ENCODE measurements at places on chromosomes 7 and 10.
A peak's percentile ranks its signal among the peaks of the same experiment; 100 is the strongest.

GRCh38 chr10:2921956-2922680, 145.2 kb upstream of the PFKP start:
- DNase-seq, result no peak

DNA sequence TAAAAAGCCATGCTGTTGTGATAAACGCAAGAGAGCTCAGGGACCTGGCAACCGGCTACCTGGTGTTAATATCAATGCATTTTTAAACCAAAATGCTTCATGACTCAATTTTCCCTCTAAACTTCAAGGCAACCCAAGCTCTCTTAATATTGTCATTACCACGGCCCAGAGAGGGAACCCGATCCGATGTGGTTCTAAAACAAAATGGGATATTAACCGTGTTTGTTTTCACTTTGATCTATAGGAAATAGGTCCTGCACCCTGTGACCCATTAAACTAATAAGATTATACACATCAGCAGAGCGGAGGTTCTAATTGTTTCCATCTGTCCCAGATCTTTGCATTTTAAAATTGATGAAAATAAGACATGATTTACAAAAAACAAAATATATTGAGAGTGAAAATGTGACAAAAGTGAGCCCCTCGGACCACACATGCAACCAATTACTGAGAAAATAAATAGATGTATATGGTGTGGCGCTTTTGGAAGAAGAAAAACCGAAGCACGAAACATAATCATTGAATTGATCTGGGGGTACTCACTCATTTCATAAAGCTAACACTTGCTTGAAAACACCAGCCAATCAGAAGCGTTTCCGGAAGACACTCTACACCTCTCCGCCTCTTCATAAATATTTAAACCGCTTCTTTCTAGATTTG, 290.3 kb upstream of the NFE2L3 start:
- DNase-seq, result no peak

DNA sequence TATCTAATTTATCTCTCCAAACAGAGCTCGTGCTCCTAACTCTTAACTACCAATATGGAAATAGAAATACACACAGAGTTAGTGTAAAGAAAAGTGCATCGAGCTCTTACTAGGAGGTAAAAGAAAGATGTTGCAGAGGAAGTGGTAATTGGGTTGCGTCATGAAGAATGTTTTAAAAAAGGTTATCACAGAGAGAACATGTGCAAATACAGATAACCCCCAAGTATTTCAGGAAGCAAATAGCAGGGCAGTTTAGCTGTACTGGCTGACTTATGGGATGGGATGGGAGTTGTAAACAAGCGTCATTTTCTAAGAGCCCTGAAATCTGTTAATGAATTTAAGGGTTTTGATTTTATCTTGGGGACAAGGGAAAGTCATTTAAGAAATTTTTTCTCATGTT, 153.9 kb downstream of the AGMO start:
- DNase-seq, result no peak

DNA sequence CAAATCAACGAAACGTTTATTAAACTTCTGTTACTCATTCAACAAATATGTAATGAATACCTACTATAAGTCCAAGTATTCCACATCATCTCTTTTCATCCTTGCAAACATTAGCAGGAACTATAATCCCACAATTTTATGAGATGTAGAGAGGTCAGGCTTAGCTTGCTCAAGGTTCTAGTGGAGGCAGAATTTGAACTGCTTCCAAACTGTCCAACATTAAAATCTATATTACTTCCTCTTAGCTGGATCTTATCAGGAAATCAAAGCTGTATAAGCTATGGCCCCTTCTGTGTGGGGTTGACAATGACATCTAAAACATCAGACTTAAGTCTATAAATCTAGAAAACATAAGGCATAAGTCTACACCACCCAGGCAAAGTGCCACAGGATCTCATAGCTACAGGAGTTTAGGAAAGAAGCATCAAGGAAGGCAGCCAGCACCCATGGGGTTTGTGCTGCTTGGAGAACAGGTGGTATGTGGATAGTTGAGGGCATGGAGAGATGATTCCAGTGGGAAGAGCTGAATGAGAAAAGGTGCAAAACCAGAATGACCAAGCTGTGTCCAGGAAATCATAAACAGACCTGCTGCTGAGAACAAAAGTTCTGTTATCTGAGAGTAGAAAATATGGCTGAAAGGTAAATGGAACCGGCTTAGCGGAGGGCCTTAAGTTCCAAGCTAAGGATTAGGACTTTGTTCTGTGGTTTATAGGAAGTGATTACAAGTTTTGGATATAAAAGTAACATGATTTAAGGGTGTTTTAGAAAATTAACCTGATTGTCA, 34.5 kb downstream of the PAPSS2 start:
- DNase-seq, result no peak

GRCh38 chr7:47422611-47423010, 159.3 kb downstream of the TNS3 start:
- DNase-seq, result no peak

DNA sequence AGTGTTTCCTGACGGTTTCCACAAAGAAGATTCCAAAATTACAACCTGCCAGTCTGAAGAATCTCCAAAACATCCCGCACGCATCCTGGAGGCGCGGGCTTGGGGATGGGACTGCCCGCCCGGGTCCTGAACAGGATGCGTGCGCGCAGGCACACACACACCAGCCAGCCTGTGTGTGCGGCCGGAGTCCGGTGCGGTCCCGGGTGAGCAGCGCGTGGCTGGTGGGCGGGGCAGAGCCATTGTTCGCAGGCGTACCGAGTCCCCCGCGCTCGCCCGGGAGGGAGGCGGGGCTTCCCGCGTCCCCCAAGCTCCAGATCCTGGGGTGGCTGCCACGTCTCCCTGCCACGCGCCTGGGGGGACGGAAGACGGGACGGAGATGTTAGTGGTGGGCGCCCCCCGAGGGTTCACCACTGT, 675 bp upstream of the SCD start:
- DNase-seq, result peak; percentile 75

GRCh38 chr10:131859341-131860020, 41.3 kb upstream of the PPP2R2D start:
- no peak for DNase-seq

DNA sequence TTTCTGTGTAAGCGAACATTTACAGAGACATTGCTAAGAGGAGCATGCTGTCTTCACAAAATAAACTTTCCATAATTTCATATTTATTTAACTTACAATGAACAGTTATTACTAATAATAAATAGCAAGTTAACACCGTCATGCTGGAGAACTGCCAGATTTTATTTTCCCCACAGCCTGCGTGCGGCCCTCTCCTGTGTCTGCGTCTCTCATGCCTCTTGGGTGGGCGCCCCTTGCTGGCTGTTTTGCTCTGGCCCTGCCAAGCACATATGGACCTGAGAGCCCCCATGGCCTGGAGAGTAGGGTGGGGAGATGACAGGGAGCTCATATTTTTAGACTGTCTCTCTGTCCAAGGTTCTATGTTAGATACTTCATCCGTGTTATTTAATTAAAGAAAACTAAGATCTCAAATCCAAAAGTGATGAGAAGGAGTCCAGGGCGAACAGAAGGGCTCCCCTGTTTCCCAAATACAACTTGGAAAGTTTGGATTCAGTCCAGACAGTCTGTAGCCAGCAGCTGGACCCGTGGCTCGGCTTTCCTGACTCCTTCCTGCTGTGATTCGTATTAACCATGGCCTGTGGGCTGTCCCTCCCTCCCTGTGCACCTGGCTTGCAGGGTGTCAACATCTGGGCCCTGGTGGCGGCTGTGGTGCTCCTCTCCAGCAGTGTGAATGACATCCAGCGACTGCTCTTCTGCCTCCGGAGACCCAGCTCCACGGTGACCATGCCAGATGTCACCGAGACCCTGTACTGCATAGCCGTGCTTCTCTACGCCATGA, 20.5 kb downstream of the FBH1 start:
- DNase-seq, result no peak

GRCh38 chr10:43068471-43069210, 8.2 kb upstream of the RET start:
- DNase-seq, result no peak

DNA sequence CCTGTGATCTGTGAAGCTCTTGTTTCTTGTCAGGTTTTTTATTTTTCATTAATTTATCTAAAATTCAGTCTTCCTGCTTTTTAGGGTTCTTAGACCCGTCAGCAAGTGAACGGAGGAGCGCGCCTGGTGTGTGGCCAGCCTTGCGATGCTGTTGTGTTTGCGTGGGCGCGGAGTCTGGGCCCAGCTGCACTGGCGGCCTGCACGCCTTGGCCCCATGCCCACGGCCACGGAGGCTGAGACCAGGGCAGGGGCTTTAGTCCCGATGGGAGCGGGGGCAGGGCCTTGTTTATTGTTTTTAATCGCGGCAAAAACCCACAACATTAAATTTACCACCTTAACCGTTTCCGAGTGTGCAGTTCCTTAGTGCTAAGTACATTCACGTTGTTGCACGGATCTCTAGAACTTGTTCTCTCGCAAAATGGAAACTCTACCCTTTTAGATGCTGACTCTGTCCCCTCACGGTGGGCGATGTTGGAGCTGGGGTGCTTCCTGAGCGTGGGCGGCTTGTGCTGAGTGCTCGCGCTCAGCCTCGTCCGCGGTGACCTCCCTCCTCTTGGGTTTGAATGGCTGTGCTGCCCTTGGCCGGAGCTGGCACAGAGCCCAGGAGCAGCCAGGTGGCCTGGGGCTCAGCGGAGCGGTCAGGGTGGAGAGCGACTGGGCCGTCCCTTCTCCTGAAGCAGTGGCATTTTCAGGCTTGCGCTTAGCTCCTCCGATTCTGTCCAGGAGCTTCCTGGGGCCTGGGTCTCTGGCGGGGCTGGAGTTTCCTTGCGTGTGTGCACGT, 69.1 kb downstream of the INPP5A start:
- no peak for DNase-seq

GRCh38 chr10:97028126-97028831, 157.5 kb downstream of the SLIT1 start:
- DNase-seq, result no peak

- DNase-seq, result no peak
These were observed 17.2 kb downstream of the AKAP9 start for GRCh38 chr7:91957823-91958222.

GRCh38 chr7:50266635-50267386, 37.7 kb upstream of the IKZF1 start:
- DNase-seq, result no peak

DNA sequence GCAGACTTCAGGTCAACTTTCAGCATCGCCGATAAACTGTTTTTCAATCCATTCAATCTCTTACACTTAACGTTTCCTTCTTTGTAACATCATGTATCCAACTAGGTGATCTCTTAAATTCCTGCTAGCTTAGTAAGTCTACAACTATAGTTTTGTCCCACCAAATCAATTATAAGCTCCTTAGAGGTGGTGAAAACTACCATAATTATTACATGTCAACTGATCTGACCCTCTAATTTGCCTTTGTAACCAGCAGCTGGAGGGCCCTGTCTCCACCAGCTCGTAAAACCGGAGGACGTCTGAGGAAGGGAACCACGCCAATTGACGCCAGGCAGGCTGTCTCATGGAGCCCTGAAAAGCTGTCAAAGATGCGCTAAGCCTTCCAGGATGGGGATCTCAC, 113.4 kb downstream of the ABCC2 start:
- DNase-seq, result no peak

- DNase-seq, result peak; percentile 38
These were observed 4.7 kb upstream of the CREB5 start for GRCh38 chr7:28407651-28408050.

- peak; percentile 7 for DNase-seq
These were observed 169.2 kb downstream of the HGF start for GRCh38 chr7:81600608-81601007.

- DNase-seq, result peak; percentile 90
These were observed 15.4 kb downstream of the GPNMB start for GRCh38 chr7:23261843-23262452.

- DNase-seq, result no peak
These were observed 9.8 kb upstream of the AGK start for GRCh38 chr7:141541375-141541774.

DNA sequence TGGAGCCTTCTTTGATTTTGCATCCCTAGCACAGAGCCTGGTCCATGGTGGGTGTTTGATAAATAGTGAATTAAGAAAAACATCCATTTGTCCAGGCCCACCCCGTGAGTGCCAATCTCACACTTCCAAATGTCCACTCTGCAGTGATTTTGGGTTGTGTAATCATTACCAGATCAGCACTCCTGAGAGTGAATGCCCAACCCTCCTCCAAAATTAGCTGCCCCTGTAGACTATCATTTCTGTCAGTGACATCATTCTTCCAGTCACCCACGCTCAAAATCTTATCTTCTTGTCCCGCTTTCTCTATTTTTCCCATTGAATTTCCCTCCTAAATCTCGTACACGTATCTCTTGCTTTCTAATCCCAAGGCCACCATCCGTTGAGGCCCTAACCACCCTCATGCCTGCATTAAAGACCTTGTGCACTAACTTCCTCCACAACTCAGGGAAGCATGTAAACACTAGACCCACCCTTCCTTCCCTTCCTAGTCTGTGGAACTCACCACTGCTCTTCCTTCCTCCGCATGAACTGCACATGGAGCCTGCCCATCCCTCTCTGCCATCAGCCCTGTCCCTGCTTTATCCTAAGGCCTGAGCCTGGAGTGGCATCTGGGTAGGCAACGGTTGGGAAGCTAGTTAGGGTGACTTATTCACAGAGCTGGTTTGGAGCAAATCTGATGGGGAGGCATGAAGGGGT, 32.8 kb downstream of the PIK3AP1 start:
- DNase-seq, result no peak

- DNase-seq, result peak; percentile 56
These were observed 23.8 kb downstream of the PFKP start for GRCh38 chr10:3090914-3091787.

- no peak for DNase-seq
These were observed 45.6 kb downstream of the PDIA4 start for GRCh38 chr7:148982654-148983199.

DNA sequence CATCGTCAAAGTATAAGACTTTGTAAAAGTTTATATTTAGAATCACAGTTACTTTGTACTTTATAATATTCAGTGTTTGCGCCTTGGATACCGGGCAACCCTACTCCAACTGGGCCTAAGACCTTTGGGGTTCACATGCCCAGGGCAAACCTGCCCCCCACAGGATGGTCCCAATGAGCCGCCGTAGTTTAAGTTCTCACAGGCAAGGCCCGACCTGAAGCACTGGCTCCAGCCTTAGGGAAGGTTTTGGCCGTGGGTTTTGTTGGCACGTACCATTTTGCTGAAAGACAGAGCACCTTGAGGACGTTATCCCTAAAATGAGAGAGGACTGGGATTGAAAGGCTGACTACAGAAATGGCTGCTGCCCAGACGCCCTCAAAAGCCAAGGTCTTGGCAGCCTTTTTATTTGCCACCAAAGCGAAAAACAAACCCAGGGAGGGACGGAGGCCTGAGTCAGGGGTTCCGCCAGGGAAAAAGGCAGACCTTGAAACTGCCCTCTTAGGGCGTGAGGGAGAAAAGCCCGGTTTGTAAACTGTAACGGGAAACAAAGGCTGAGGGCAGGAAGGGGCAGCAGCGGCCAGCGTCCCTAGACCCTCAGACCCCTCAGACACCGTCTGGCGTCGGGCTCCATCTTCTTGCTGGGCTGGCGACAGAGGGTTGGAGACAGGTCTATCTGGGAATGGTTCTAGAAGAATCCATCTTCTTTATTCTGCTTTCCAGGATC, at the start of gene CCDC172:
TSS of gene CCDC172 (plus strand) at position 222 of the 724 bp plus-strand sequence. CDS start 564 bp downstream, outside the sequence.
- no peak for DNase-seq

- peak; percentile 76 for DNase-seq
These were observed 707.5 kb upstream of the FZD8 start for GRCh38 chr10:36349445-36350078.

Measured in AG20443 (cell line).